ENCODE measurements at places on chromosomes 7 and 10. TPM values are rescaled to one million over a fixed set of nuclear protein-coding genes. Genes with fewer than 3 reads are reported as not detected.

ITGB8 gene
- total RNA-seq: 0.57 TPM

TBATA gene
- total RNA-seq: not detected

OGDHL gene
- not detected for total RNA-seq

FEZF1 gene
- total RNA-seq: not detected

WEE2 gene
- total RNA-seq: not detected

GPR146 gene
- total RNA-seq: 44.0 TPM

CCDC172 gene
- not detected for total RNA-seq

CLCN1 gene
- total RNA-seq: not detected

ADAM22 gene
- 3.4 TPM for total RNA-seq

AGMO gene
- total RNA-seq: 2.7 TPM

OR6V1 gene
- not detected for total RNA-seq

UCMA gene
- not detected for total RNA-seq

ERVW-1 gene
- not detected for total RNA-seq
